ENCODE measurements at places on chromosomes 12 and 14. TPM values are rescaled to one million over a fixed set of nuclear protein-coding genes. Genes with fewer than 3 reads are reported as not detected.

ZC3H14 gene
- total RNA-seq = 67.8 TPM

RNASE3 gene
- not detected for total RNA-seq

KRT74 gene
- total RNA-seq = not detected

MAP1LC3B2 gene
- total RNA-seq = 0.97 TPM

TSPAN11 gene
- total RNA-seq = 11.1 TPM

TMPRSS12 gene
- not detected for total RNA-seq

KRT1 gene
- not detected for total RNA-seq

GUCY2C gene
- total RNA-seq = 0.11 TPM

PRKCH gene
- total RNA-seq = 14.7 TPM

GPD1 gene
- 0.13 TPM for total RNA-seq

SLC7A8 gene
- total RNA-seq = 98.6 TPM

OR6C2 gene
- total RNA-seq = not detected
